ENCODE measurements at places on chromosomes 6 and 20.

DNA sequence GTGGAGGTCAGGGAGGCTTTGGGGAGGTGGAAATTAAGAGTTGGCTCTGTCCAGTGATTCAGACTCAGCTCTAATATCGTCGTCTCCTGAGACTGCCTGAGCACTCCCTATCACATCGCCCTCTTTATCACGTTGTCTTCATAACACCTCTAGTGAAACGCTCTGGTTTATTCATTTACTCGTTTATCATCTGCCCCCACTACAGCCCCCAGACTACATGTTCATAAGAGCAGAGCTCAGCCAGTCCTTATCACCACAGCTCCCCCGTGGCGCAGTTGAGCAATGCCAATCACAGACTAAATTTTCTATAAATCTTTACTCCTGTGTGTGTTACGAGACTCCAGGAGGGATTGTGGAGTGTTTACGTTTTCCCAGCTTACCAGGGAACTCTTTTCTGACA is 316.2 kb downstream of the ADGRB3 start:
- DNase-seq = no peak

- no peak for DNase-seq
Measured at GRCh38 chr6:152566103-152566875, 70.9 kb downstream of the SYNE1 start.

DNA sequence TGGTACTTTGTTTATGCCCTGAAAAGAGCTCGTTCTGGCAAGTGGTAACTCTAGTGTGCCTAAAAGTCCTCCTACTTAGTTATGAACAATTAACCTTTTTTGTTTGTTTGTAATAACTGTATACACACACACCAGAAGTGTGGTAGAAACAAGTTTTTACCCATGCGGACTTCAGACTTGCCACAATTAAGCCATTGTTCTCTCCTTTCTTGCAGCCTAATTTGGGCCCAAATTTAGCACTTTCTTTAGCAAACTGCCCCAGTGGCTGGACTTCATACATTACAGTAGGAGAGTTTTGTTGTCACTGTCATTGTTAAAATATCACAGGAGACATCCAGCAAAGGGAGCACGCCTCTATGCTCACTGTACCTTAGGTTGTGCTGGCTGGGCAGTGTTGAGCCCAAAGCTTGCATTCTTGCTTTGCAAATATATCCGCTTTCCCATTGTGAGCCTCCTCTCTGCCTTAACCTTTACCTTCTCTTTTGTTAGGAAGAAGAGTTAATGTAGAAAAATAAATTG is 53.0 kb downstream of the LRRC1 start:
- no peak for DNase-seq

- DNase-seq = no peak
Measured at GRCh38 chr20:22411286-22411626, 173.1 kb downstream of the FOXA2 start.

DNA sequence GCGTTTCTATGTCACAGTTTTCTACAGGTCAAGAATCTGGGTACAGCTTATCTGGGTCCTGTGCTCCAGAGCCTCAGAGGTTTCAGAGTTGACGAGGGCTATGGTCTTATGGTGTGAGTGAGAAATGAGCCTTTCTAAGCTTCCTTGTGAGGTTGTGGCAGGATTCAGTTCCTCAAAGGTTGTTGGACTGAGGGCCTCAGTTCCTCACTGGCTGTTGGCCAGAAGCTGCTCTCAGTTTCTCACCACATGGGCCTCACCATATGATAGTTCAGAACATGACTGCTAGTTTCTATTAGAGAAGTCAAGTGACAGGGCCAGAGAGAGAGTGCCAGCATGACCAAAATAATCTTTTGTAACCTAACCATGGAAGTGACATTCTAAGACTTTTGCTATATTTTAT is 96.1 kb downstream of the NUS1 start:
- no peak for DNase-seq

DNA sequence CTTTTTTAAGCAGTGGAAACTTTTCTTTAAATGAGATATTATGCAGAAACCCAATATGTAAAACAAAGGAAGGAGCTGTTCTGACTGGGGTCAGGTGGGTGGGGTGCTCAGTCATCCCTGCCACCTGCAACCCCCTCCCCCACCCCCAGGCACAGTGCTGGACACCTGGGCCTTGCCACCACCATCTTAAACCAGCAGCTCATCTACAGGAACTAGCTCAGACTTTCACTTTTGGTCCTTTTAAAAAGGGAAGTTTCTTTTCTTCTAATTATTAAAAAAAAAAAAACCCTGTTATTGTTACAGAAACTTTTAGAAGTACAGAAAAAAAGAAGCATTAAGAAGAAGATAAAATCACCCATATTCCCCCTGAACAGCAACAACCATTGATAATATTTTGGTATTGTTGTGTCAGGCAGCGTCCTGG is 37.1 kb downstream of the PPP1R16B start:
- peak; percentile 91 for DNase-seq

All from spleen (tissue), 13 donors.